ENCODE measurements at places on chromosomes 1 and 21.

GRCh38 chr1:12320486-12320885, 90.7 kb downstream of the VPS13D start:
- DNase-seq = no peak

- DNase-seq = no peak
Observed at GRCh38 chr1:207822124-207822601, 70.3 kb downstream of the CD46 start.

DNA sequence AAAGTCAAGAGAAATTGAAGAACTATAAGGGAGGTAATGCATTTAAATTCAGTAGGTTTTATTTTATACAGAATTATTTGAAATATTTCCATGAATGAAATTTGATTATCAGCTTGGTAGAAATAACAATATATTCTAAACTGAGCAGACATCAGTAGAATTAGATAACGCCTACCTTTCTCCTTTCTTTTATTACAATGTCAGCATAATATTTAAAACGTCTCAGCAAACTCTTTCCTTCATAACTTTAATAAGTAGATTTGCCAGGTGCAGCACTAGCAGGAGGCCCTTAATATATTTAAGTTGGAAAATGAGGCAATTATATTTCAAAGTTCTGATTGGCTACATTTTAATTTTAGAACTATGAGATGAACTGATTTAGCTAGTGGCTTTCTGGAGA, 298.8 kb downstream of the BRINP3 start:
- no peak for DNase-seq

DNA sequence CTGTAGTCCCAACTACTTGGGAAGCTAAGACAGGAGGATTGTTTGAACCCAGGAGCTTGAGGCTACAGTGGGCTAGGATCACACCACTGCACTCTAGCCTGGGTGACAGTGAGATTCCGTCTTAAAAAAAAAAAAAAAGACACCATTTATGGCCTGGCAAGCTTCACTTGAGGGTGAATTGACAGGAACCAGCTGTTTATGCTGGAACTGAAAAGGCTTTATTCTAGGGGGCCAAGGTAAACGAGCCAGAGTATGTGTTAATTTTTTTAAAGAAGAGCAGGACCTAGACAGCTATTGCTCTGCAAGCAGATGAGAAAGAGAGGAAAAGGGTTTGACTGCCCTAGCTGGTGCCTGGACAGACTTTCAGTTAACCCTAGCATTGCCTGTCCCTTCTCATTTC, 37.0 kb downstream of the S100A6 start:
- no peak for DNase-seq

DNA sequence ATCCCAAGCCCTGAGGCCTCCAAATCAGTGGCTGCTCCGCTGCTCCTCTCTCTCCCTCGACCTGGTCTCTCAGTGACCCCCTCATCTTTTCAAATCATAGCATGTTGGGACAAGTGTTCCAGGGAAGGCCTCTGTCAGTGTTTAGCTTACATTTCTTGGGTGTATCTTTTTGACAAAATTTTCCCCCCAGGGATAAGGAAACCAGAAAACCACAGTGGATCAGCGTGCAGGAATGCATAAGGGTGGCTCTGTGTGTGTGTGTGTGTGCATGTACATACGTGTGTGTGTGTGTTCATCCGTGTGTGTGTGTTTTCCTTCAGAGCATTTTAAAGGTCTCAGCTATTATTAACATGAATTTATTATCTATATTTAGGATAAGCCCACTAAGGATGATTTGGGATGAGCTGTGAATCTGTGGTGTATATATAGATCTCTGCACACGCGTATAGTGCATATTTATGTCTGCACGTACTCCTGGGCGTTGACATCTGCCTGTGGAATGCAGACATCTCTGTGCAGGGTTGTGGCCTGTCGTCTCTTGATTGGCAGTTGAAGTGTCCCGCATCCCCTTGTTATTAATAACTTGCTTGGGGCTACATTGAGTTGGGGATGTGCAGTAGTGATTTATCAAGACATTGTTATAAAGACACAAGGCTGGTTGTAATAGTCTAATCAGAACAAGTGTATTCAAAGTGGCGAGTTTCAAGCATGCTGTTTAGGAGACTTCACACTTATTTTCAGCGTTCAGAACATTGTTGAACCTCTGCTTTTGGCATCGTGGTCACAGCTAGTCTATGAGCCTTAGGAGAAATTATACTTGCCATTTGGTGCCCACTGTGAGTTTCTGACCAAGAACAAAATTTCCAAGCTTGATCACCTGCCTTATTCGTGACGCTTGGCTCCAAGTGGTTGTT, 55.6 kb downstream of the GALNT2 start:
- no peak for DNase-seq
